ENCODE measurements at places on chromosomes 6 and 20. TPM values are rescaled to one million over a fixed set of nuclear protein-coding genes. Genes with fewer than 3 reads are reported as not detected.

GRCh38 chr6:31836474-31837368 is 9.2 kb downstream of the HSPA1B start:
- no peak for DNase-seq

DNA sequence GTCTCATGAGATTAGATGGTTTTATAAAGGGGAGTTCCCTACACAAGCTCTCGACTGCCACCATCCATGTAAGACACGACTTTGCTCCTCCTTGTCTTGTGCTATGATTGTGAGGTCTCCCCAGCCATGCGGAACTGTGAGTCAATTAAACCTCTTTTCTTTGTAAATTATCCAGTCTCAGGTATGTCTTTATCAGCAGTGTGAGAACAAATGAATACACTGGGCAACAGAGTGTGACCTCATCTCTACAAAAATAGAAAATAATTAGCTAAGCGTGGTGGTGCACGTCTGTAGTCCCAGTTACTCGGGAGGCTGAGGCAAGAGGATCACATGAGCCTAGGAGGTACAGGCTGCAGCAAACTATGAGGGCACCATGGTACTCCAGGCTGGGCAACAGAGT is 51.3 kb downstream of the MDN1 start:
- no peak for DNase-seq

GRCh38 chr6:132320007-132320406 is 81.3 kb downstream of the MOXD1 start:
- DNase-seq: no peak

TGM3 gene
- total RNA-seq: 0.32 TPM

CLPSL1 gene
- not detected for total RNA-seq

ATAT1 gene
- 8.9 TPM for total RNA-seq

All from lower lobe of right lung (tissue), 2 donors.